ENCODE measurements at places on chromosomes 3 and 15.

DNA sequence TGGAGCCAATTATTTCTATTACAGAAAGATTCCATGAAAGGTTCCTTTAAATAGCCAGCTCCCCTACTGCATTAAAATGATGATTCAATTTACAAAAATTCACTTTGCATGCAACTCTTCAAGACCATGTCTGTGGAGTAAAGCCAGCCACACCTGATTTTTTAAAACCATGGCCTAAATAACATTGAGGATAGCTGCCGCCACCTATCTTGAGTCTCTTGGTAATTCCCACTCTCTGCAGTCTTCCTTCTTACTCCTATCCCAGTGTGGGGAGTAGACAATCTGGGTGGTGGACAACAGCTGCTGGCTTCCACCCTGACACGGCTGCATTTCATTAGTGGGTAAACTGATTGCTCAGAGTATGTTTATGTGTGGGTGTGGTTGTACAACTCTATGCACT lies 10.7 kb downstream of the LRTM1 start:
- no peak for DNase-seq

- no peak for DNase-seq
Observed at GRCh38 chr3:177715980-177716379, 518.7 kb upstream of the TBL1XR1 start.

- no peak for DNase-seq
Observed at GRCh38 chr15:63086947-63087346, 34.7 kb upstream of the LACTB start.

DNA sequence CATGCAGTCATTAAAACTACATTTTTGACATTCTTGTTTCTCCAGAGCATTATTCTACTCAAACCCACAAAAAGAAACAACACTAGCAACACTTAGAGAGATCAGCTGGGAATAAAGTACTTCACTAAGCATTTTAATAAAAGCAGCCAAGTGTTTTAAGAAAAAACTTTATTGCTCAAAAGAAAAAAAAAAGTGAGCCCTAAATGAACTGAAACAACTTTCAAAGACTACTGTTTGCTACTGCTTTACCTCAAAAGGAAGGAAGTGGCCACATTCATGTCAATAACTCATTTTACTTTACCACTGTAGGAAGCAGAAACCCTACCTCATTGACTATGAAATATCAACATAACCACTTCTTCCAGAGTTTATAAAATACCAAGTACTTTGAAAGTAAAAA lies 91.3 kb downstream of the UACA start:
- DNase-seq = no peak

DNA sequence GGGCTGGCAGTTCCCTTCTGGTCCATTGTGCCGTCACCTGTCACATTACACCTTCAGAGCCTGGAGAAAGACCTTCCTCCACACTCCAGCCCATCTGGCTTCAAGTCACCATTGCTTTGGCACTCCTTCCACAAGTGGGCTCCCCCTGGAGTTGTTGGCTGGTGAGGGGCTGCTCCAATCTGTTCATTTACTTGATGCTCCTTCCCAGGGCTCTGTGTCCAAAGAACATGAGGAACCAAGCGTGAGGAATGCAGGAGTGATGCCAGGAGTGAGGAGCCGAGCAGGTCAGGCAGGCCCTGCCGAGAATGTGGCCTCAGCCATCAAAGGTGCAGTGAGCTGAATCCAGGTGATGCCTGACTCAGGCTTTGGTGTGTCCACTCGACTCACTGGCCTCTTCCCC lies 57.2 kb downstream of the OXNAD1 start:
- no peak for DNase-seq

DNA sequence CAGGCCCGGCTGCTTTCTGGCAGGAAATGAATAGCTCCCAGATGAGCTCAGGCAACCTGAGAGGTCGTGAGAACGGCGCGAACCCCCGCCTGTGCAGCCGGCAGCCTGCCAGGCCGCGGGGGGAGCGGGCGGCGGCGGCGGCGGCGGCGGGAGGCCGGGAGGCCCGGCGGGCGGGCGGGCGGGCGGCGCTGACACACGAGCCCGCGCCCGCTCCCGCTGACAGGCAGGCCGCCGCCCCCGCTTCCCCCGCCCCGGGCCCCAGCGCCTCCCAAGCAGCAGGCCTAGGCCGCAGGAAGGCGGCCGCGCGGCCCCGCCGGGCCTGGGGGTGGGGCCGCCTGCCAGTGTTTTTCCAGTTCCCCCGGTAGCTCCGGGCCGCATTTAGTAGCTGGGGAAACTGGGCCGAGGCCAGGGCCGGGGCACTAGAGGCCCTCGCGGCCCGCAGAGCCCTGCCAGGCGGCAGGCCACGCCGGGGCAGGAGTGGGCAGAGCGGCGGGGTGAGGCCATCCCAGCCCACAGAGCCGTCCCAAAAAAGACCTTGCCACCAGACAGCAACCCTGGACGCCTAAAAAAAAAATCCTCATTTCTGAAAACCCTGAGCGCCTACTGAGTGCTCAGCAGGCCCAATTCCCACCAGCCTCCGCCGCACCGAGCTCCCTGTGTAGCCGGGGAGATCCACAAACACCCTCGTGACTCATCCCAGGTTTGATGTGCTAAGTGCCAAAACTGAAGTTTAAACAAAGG lies 5.6 kb downstream of the HES1 start:
- no peak for DNase-seq

GRCh38 chr3:184092199-184092598 lies 4.7 kb upstream of the HTR3E start:
- DNase-seq = no peak

GRCh38 chr3:38205472-38205805 lies 40.1 kb downstream of the OXSR1 start:
- DNase-seq = no peak

DNA sequence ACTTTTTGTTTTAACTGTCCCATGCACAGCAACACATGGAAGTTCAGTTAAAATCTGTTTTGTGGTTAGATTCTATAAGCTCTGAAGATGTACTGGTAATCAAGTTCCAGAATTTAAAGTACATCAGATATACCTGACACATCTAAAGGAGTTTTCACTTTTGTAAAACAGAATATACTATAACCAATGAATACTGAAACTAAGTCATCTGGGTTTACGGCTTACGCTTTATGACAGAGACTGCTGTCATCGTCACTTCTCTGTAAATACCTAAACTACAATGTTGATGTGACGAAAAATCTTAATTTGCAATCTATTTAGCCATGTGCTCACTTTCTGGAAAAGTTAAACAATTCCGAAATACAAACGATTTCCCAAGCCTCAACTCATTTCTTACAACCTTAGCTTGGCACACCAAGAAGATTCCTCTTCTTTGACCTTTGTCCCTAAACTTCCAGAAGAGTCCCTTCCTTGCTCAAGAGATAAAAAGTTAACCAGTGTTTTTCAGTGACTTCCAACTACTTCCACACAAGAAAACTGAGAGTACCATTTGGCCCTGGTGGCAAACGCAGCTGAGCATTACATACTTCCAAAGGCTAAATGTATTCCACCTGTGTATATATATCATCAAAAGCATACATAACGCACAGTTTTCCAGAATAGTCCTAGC lies 56.8 kb upstream of the NEK10 start:
- DNase-seq = no peak

GRCh38 chr3:10339376-10339955 lies 18.6 kb upstream of the SEC13 start:
- DNase-seq = no peak

DNA sequence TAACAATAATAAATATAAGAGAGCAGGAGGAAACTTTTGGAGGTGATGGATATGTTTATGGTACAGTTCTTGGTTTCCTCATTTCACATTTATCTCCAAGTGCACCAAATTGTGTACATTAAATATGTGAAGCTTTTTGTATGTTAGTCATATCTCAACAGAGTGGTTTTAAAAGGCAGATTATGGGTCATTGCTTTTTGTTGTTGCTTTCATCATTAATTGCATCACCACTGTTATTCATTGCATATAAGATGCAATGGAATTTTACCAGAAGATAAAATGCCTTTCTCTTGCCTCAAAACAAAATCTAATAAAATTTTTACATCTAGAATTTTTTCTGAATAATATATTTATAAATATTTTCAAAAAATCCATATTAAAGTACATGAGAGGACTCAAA lies 1198.9 kb upstream of the GBE1 start:
- no peak for DNase-seq

- DNase-seq = no peak
Observed at GRCh38 chr3:13882876-13883275, 3.0 kb upstream of the WNT7A start.

- DNase-seq = no peak
Observed at GRCh38 chr3:169041677-169042171, 621.8 kb downstream of the MECOM start.

- no peak for DNase-seq
Observed at GRCh38 chr3:60226912-60227311, 1024.3 kb downstream of the FHIT start.

GRCh38 chr15:60006873-60007272 lies 2.8 kb downstream of the FOXB1 start:
- no peak for DNase-seq

- DNase-seq = no peak
Observed at GRCh38 chr3:197309528-197310361, 11.3 kb upstream of the DLG1 start.

GRCh38 chr15:74767167-74768098 lies 14.4 kb upstream of the CSK start:
- no peak for DNase-seq

DNA sequence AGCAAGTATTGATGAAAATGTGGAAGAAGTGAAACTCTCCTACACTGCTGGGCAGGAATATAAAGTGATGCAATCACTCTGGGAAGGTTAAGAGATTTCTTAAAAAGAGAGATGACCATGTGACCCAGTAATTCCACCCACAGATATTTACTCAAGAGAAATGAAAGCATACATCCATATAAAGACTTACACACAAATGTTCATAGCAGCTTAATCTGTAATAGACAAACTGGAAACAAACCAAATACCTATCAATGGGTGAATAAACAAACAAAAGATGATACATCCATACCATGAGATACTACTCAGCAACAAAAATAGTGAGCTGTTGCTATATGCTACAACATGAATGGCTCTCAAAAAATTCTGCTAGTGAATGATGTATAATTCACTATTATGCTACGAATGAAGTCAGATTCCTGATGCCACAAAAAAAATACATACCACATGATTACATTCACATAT lies 463.3 kb downstream of the MAGI1 start:
- no peak for DNase-seq

DNA sequence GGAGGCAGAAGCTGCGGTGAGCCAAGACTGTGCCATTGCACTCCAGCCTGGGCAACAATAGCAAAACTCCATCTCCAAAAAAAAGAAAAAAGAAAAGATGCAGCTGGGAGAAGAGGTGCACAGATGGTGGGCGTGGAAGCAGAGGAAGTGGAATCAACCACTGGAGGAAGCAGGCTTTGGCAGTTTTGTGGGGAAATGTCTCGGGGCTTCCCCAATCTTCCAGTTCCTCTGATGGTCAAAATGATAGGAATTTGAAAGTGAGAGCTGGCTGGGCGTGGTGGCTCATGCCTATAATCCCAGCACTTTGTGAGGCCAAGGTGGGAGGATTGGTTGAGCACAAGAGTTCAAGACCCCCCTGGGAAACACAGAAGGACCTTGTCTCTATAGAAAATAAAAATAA lies 48.1 kb upstream of the SMAD3 start:
- no peak for DNase-seq

DNA sequence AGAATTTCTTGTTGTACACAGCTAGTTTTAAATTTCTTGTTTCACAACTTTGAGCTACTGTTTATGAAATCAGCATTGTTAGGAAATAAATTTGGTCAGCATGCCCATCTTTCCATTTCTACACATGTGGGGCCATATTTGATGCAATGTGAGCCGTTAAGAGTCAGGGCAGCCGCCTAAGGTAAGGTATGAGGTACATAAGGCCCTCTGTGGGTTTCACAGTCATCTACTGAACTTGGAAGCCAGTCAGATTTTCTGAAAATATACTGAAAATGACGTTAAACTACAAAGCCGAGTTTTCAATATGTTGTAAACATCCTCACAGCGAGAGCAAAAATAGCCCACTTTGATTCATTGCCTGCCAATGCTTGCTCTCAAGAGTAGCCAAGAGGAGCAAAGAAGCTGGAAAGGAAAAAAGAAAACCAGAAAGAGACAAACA lies 94.7 kb upstream of the PDZRN3 start:
- DNase-seq = no peak

GRCh38 chr3:152209776-152210175 lies 59.0 kb upstream of the MBNL1 start:
- no peak for DNase-seq

All from D721Med (cell line).